ENCODE measurements at places on chromosomes 12 and 14.

- no peak overlapping the region for H3K4me3 ChIP-seq
- no peaks in the 10 kb centered on the region for H3K4me1 ChIP-seq
- no peaks in the 10 kb centered on the region for H3K27me3 ChIP-seq
- no peaks in the 10 kb centered on the region for H3K36me3 ChIP-seq
- H3K27ac ChIP-seq, result no peak overlapping the region
These were observed 21.0 kb upstream of the MDM2 start for GRCh38 chr12:68786929-68787328.

- no peak overlapping the region for H3K27ac ChIP-seq
- H3K36me3 ChIP-seq, result no peaks in the 10 kb centered on the region
- H3K27me3 ChIP-seq, result no peaks in the 10 kb centered on the region
- DNase-seq, result no peak
These were observed 187.7 kb downstream of the NTF3 start for GRCh38 chr12:5619628-5620027.

DNA sequence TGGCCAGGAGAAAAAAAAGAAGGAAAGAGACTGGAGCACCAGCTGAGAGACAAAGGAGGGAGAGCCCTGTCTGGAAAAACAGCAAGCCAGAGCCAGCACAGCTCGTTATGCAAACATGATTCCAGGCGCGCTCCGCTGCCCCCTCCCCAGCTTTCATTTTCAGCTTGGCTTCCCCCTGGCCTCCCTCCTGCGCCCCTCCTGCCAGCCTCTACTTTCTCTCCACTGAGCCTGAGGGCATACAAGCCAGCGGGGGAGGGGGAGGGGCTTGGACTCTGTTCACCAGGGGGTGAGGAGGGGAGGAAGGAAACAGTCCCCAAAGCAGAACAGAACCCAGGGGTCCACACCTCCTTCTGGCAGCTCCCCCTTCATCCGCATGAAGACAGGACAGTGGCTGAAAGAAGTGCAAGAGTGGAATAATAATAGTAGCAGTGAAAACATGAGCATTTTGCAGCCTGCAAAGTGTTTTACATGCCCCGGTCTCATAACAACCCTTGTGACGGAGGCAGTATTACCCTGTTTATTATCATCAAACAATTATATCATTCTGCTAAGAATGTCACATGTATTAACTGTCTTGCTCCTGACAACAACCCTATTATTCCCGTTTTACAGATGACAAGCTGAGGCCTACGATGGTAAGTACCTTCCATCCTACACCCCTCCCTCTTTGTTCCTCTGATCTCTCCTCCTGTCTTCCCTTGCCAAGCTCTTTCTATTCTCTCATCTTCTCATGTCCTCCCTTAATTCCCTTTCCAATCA, 24.2 kb downstream of the SMUG1 start:
- no peaks in the 10 kb centered on the region for H3K4me1 ChIP-seq
- no peak overlapping the region for H3K27ac ChIP-seq

DNA sequence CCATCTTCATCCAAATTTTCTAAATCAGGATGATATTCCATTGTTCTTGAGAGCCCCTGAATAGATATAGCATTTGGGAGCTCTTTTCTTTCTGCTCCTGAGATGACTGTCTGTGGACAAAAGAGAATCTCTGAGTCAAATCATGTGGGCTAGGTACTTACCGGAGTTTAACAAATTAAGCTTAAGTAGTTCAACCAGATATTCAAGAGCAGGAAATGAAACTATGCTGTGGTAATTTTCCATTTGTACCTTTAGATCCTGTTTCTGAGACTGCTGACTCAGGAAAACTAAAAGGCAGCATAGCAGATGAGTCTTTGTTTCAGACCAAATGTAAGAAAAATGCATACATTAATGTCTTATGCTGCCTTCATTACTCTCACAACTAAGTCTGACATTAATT, at the start of gene CLEC7A:
Gene CLEC7A, minus strand, starts transcription at position 158 of the 400 bp plus-strand sequence. Its CDS starts 117 bp downstream, at position 41.
- H3K36me3 ChIP-seq, result no peaks in the 10 kb centered on the region
- no peak for DNase-seq
- H3K27ac ChIP-seq, result no peak within 1 kb of the TSS
- no peaks in the 10 kb centered on the region for H3K4me1 ChIP-seq
- H3K4me3 ChIP-seq, result no peak within 1 kb of the TSS

DNA sequence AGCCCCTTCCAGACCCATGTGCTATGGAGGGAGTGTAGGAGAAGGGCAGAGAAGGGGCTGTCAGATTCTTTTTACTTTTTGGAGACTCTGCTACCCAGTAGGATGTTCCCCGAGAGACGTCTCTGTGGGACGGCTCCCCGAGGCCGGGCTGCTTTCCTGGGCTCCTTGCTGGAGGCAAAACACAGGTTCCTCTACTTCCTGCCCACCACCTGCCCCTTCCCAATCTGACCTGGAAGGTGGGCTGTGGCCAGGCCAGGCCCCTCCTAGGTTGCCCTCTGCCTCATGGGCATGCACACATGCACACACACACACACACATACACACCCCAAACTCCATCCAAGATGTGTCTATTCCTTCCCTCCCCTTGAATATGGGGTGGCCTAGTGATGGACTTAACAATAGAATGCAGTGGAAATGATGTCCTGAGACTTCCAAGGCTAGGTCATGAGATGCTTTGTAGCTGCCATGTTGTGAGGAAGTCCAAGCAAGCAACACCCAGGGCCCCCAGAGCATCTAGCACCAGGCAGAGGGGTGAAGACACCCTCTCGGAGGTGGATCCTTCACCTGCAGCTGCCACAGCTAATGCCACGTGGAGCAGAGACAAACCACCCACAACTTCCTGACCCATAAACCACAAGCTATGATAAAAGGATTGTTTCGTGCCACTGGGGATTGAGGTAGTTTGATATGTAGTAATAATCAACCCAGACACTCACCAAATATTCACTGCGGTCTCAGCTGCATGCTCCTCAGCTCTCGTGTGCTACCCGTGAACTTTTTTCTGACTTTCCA, 1.6 kb upstream of the ASB2 start:
- H3K4me3 ChIP-seq, result no peak overlapping the region
- no peak for DNase-seq
- no peaks in the 10 kb centered on the region for H3K27me3 ChIP-seq
- H3K36me3 ChIP-seq, result no peaks in the 10 kb centered on the region

DNA sequence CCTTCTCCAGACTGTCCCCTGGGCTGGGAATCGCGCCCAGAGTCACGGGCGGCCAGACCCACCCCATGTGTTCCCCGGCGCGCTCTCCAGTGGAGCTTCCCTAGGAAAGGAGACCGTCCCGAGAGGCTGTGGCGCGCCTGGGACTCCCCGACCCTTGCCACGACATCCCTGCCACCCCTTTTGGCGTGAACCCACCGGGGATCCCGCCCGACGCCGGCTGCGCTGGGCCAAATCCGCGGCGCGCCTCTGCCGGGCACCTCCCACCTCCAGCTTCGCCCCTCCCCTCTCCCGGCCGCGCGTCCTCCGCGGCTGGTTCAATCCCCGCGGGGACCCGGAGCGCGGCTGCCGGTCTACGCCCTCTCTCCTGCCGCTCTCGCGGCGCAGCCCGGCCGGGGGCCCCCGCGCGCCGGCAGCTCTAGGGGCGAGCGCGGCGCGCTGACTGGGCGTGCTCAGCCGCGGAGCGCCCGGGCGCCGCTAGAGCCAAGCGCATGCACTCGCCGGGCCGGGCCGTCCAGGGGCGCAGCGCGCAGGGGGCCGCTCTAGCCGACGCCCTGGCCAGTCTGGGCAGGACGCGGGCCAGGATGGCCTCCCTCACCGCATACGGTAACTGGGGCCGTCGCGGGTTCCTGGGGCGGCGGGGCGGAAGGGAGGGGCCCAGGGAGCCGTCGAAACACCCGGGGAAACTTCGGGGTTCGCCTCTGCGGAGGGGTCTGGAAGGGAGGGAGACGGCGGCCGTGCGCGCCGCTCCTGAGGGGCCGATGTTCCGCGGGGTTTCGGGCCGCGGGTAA, 77.4 kb upstream of the ANO4 start:
- H3K27ac ChIP-seq, result no peak overlapping the region
- H3K36me3 ChIP-seq, result no peaks in the 10 kb centered on the region
- DNase-seq, result peak; percentile 72
- no peaks in the 10 kb centered on the region for H3K27me3 ChIP-seq
- H3K4me1 ChIP-seq, result no peaks in the 10 kb centered on the region

GRCh38 chr14:52755607-52756316, 25.8 kb downstream of the STYX start:
- H3K4me1 ChIP-seq, result no peaks in the 10 kb centered on the region
- H3K4me3 ChIP-seq, result no peak overlapping the region
- H3K36me3 ChIP-seq, result peaks cover 2% of the 10 kb centered on the region
- H3K27me3 ChIP-seq, result no peaks in the 10 kb centered on the region
- H3K27ac ChIP-seq, result no peak overlapping the region
- DNase-seq, result no peak

Measured in aorta (tissue), 5 donors.